ENCODE measurements at places on chromosomes 3 and 15. TPM values are rescaled to one million over a fixed set of nuclear protein-coding genes. Genes with fewer than 3 reads are reported as not detected.

Gene DUOXA1
- polyA plus RNA-seq: 0.16 TPM

Gene CHRNA3
- 0.98 TPM for polyA plus RNA-seq

Gene RNF111
- 43.8 TPM for polyA plus RNA-seq

Gene C3orf70
- polyA plus RNA-seq: 6.8 TPM

Gene MRPL47
- polyA plus RNA-seq: 63.8 TPM

Gene PLXNA1
- polyA plus RNA-seq: 33.7 TPM

Gene DPP8
- polyA plus RNA-seq: 26.9 TPM

Gene ACTRT3
- polyA plus RNA-seq: 5.4 TPM

Gene PRR20G
- not detected for polyA plus RNA-seq

Gene CFAP20DC
- 4.7 TPM for polyA plus RNA-seq

Gene GOLGA6D
- polyA plus RNA-seq: 0.20 TPM

Gene CPN2
- polyA plus RNA-seq: 0.38 TPM

Gene ESYT3
- 1.2 TPM for polyA plus RNA-seq

Gene CHRM5
- polyA plus RNA-seq: 0.10 TPM

Gene GABRG3
- 1.2 TPM for polyA plus RNA-seq

Gene TMOD3
- 48.3 TPM for polyA plus RNA-seq

Gene CCR4
- 0.27 TPM for polyA plus RNA-seq

Gene CAND2
- polyA plus RNA-seq: 7.3 TPM

Gene PCOLCE2
- polyA plus RNA-seq: 6.5 TPM

Gene LRRN1
- 22.6 TPM for polyA plus RNA-seq

Gene DPPA2
- 0.93 TPM for polyA plus RNA-seq

Gene KLHL6
- 1.9 TPM for polyA plus RNA-seq

Gene SCG3
- not detected for polyA plus RNA-seq

Gene SLC28A1
- 7.2 TPM for polyA plus RNA-seq

Gene CAMK1
- polyA plus RNA-seq: 22.6 TPM

Gene ENTPD3
- polyA plus RNA-seq: 1.4 TPM

Gene CELSR3
- polyA plus RNA-seq: 1.3 TPM

Gene PIGZ
- 1.0 TPM for polyA plus RNA-seq

Gene EPHB1
- 5.5 TPM for polyA plus RNA-seq

Gene SLC22A13
- polyA plus RNA-seq: 4.1 TPM

Gene ZPLD1
- 0.74 TPM for polyA plus RNA-seq

Gene MB21D2
- 16.0 TPM for polyA plus RNA-seq

Gene FBXW12
- 0.50 TPM for polyA plus RNA-seq

Gene CHSY1
- polyA plus RNA-seq: 50.0 TPM

Gene HCLS1
- polyA plus RNA-seq: 7.6 TPM

Gene SLC7A14
- 2.7 TPM for polyA plus RNA-seq

Gene GPR149
- not detected for polyA plus RNA-seq

Gene PTPRG
- polyA plus RNA-seq: 92.1 TPM

Gene SCN11A
- polyA plus RNA-seq: 1.0 TPM

Gene NANOGP8
- polyA plus RNA-seq: not detected

Gene STRA6
- polyA plus RNA-seq: 40.6 TPM

Gene CTXN2
- not detected for polyA plus RNA-seq

Gene XYLB
- polyA plus RNA-seq: 9.6 TPM

Gene NPAP1
- 0.86 TPM for polyA plus RNA-seq

Gene XCR1
- polyA plus RNA-seq: 0.17 TPM

Gene CATSPER2
- polyA plus RNA-seq: 4.3 TPM
